ENCODE measurements at places on chromosomes 6 and 20.

GRCh38 chr6:43738877-43739641 lies 31.0 kb upstream of the VEGFA start:
- no peak for DNase-seq

DNA sequence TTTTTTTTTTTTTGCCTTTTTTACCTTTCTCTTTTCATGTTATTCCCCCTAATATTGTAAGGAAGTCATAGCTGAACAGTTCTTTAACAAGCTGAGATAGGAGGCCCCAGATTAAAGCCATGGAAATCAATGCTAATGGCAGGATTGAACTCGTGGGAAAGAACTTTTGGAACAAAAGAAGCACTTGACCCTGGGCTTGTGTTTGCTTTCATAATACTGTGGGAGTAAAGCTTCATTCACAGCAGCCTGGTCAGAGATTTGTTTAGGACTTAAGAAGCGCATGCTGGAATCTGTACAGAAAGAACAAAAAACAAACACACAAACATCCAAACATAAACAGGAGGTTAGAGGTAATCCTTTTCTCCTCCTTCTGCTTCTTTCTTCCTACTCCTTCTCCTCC lies 5.1 kb downstream of the HEY2 start:
- DNase-seq = no peak

GRCh38 chr6:35025232-35026188 lies 115.6 kb downstream of the TCP11 start:
- no peak for DNase-seq

DNA sequence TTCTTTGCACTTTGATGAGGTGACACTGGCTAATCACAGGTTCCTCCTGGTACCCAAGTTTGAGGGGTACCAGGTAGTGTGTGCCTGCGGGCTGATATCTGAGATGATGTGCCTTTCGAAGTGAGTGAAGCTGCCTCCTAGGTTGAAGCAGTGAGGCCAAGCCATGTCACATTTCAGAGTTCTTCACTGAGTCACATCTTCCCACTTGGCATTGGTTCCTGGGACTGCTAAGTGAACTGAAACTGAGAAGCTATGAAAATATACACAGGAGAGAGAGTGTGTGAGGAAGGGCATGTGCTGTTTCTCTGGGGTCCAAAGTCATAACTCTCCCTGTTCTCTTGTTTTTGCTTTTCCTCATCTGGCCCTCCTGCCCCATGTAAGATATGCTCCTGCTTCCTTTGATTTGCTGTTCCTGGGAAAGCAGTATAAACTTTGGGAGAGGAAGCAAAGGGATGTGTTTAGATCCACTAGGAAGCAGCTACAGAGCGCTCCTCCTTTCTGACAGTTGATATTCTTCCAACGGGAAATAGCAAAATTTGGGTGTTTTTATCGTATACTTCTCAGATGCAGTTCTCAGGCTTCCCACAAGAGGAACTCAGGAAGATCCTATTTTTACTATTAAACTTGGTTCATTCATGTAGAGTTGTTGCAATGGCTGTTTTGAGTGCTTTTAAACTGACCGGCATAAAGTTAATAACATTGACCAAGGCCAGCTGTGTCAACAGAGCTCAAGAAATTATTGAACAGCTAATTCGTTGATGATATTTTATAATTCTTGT lies 153.7 kb downstream of the MOXD1 start:
- no peak for DNase-seq

GRCh38 chr6:149094156-149094555 lies 223.4 kb upstream of the TAB2 start:
- no peak for DNase-seq

DNA sequence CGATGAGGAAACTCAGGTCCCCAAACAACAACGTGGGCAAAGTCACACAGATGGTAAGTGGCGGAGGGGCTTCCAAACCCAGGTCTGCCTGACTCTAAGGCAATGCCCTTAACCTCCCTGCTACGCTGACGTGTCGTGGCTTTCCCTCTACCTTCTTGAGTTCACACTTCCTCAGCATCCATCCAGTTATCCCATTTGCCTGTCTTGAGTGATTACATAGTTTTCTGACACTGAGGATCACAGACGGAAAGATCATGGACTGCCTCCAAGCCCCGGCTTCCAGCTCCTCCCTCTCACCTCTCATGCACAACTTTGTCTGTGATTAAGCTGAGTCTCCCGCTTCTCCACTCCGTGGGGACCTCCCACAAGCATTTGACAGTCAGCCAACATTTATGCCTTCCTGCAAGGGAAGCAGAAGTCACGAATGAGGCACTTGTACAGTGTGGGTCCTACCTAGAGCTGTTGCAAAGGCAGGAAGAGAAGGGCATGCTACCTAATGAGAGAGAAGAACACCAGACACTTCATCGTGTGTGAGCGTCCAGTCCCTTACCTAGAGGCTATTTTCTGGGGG lies 33.8 kb downstream of the TBC1D7 start:
- DNase-seq = no peak
